ENCODE measurements at places on chromosomes 6 and 20.
A peak's percentile ranks its signal among the peaks of the same experiment; 100 is the strongest.

- DNase-seq = no peak
Observed at GRCh38 chr20:47243532-47244305, 112.8 kb downstream of the ZMYND8 start.

- DNase-seq = peak; percentile 7
Observed at GRCh38 chr6:4224067-4224978, 88.9 kb upstream of the ECI2 start.

DNA sequence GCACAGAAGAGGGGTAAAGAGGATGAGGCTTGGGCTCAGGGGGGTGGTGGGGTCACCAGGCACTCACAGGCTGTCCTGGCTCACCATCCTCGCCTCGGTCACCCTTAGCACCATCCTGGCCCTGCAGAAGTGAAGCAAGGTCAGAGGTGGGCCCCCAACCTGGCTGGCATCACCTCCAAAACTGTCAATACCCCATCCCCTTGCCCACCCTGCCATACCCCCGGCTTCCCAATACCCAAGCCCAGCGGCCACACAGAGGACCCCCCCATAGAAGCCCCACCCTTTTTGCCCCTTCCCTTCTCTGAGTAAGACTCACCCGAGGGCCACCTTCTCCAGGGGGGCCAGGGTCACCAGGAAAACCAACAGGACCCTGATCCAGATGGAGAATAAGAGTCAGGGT lies 23.6 kb downstream of the COL11A2 start:
- no peak for DNase-seq

- DNase-seq = no peak
Observed at GRCh38 chr6:82616386-82617028, 252.9 kb downstream of the TPBG start.

GRCh38 chr20:60888771-60889170 lies 363.3 kb upstream of the CDH4 start:
- DNase-seq = no peak

GRCh38 chr6:14117158-14118090 lies at the start of gene CD83:
Gene CD83 (plus strand): TSS chr6:14117772. CDS start chr6:14117812, 40 bp downstream.
- DNase-seq = peak; percentile 97

GRCh38 chr6:79307321-79308036 lies 73.0 kb upstream of the HMGN3 start:
- DNase-seq = peak; percentile 3

GRCh38 chr20:58542411-58543095 lies 27.4 kb upstream of the APCDD1L start:
- peak; percentile 36 for DNase-seq

GRCh38 chr6:73704260-73704659 lies 8.3 kb downstream of the CD109 start:
- peak; percentile 56 for DNase-seq

DNA sequence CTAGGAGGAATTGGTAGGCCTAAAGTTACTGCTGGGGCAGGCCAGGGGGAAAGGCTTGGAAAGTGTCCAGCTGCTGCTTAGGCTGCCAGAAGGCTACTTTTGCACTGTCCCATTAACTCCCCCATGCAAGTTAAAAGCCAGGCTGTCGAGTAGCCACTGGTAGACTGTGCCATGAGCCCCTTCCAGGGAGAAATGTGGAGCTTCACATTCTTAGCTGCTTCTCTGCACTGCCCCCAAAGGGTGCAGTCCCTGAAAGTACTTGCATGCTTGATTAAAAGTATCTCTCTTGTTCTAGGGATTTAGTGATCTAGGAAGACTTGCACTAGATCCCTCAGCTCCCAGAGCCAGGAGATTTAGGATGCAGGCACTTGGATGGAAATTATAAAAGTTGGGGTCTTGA lies 57.3 kb downstream of the CDC5L start:
- DNase-seq = no peak

- DNase-seq = no peak
Observed at GRCh38 chr6:56386717-56387116, 139.3 kb upstream of the COL21A1 start.

- DNase-seq = peak; percentile 82
Observed at GRCh38 chr20:24948939-24949679, at the start of gene CST7. Gene CST7 (plus strand): TSS chr20:24949269. CDS start chr20:24949506, 237 bp downstream.

- DNase-seq = peak; percentile 67
Observed at GRCh38 chr6:139161817-139162284, 27.0 kb downstream of the HECA start.

DNA sequence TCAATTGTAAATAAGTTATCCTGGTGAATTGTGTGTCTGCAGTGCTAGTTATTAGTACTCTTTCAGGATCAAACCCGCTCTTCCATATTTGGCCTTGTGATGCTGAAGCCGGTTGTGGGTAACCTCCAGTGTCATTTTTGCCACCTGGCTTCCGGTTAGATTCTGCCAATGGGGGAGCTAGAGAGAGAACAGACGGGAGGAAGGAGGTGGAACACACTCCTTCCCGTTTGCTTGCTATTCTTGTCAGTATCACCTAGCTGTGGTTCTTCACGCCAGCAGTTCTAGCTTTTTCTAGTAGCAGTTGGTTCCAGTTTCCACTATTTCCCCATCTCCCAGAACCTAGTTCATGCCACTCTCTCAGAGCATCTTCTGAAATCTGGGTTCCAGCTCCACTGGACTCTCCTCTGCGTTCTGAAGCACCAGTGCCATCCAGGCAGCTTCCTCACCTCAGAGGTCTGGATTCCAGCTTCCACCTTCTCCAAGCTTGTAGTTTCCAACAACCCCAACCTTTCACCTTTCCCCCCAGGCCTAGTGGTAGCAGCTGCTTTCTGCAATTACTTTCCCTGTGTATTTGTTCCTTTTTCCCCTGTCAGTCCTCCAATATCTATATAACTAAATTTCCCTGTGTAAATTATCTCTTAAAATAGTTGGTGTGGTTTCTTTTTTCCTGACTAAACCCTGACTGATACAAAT lies 46.9 kb upstream of the LOC128125822 start:
- DNase-seq = no peak

DNA sequence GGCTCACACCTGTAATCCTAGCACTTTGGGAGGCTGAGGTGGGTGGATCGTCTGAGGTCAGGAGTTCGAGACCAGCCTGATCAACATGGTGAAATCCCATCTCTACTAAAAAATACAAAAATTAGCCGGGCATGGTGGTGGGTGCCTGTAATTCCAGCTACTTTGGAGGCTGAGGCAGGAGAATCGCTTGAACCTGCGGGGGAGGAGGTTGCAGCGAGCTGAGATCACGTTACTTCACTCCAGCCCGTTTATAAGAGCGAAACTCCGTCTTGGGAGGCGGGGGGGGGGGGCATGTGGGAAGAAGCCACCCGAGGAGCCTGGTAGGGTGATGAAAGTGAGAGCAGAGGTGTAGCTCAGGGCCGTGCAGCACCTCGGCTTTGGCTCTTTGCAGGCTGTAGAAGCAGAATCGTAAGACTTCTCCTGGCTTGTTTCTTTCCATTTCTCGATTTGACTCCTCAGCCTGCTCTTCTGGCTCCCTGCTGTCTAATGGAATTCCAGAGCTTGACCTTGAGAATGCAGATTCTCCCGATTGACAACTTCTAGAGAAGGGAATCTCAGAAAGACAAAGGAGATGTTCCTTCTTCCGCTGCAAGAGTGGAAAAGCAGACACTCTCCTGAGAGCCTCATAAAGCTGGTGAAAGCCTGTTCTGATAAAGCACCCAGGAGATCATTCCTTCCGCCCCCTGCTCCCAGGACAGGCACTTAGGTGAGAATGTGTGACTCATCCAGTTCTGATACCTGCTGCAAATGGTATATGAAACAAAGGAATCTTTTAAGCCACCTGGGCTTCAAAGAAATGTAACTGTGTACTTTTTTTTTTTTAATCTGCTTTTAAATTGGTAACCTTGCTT lies 26.0 kb upstream of the PPP1R16B start:
- DNase-seq = no peak

DNA sequence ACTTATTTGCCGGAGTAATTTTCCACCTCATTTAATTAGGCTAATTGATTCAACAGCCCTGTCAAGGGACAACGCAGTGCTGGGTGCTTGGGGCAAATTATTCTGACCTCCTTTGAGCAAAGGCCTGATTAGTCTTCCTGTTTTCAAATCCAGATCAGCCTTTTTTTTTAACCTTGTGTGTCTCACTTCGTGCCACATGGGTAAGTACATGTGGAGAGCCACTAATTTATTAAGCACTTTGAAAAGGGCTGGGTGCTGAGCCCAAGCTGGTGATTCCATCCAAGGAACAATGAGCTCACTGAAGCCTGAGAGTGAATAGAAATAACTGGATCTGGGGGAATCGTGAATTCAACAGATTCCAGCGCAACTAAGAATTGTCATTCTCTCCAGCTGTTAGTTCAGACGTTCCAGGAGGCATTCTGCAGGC lies 229.3 kb downstream of the CLIC5 start:
- no peak for DNase-seq

GRCh38 chr6:112618849-112619248 lies 271.7 kb downstream of the RFPL4B start:
- no peak for DNase-seq

DNA sequence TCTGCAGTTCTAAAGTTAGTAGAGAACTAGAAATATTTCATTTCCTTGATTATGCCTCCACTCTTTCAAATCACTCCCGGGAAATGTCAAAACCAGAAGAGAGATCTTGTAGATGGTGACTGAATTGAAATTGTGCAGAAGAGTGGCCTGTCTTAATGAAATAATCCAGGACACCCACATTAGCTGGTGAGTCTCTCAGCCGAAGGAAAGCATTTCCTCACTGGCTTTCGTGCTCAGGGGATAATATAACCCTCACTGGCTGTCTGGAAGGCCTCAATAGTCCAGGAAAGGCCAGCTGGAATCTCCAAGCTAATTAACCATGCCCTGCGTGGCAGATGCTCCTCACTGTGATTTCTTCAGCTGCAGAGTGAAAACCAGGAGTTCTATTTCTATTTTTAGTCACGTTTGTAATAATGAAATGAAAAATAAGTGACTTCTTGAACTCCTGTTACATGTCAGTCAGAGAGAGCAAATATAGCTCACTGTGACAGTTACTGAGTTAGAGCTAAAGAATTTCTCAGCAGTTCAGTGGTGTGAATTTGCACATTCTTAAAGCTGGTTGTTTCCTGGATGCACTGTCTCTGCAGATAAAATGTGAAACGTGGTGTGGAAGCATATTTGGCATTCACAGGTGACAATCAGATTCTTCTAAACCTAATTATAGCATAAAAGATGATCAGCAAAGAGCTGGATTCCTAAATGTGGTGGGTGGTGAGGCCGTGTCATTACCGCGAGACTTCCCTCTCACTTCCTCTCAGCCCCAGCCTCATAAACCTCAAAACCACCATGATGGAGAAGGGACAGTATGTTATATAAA lies 211.7 kb downstream of the LMBRD1 start:
- peak; percentile 5 for DNase-seq

DNA sequence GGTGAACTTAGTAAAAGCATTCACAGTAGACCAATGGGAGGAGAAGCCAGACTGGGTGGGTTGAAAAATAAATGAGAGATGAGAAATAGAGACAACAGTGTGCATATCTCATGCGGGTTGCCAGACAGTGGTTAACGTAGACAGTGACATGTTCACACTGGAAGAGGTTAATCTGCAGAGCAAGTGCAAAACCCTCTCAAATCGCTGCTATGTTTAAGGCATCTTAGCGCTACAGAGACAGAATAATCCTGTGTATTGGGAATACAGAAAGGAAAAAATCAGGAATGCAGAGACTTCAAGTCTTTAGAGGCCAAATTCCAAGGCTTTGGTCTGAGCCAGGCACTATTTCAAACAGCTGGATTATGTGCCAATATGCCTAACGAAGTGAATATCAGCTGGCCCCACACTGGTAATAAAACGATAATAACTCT lies 107.1 kb downstream of the TSHZ2 start:
- DNase-seq = no peak

GRCh38 chr6:130869681-130870080 lies 42.5 kb downstream of the SMLR1 start:
- DNase-seq = no peak

DNA sequence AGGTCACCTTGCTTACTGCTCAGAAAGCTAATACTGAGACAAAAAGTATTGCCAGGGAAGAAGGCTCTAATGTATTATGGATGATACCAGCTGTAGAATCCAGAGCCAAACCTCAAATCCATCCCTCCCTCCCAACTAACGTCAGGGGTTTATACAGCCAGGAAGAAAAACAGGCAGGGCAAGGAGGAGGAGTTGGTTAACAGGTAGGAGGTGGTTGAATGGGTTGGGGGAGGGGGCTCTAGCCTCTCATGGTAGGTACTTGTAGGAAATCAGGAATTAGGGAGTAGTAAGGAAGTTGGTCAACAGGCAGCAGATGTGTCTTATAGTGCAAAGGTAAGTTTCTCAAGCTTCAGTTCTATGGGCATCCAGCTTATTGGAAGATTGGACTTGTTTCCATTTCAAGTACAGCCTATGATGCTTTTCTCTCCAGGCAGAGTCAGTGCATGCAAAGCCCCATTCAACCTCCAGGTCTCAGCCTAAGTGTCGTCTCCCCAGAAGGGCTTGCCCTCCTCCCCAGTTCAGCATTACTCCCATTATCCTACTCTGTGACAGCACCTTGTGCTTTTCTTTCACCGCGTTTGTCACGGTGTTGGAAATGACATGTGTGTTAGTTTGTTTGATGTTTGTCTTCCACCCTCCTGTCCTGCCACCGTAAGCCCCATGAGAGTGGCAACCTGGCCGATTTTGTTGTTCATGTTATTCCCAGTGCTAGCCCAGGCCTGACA lies 38.1 kb downstream of the PNLDC1 start:
- DNase-seq = no peak

- no peak for DNase-seq
Observed at GRCh38 chr6:45584127-45584526, 206.4 kb upstream of the SUPT3H start.

- DNase-seq = no peak
Observed at GRCh38 chr6:145428706-145429105, 306.6 kb downstream of the EPM2A start.

DNA sequence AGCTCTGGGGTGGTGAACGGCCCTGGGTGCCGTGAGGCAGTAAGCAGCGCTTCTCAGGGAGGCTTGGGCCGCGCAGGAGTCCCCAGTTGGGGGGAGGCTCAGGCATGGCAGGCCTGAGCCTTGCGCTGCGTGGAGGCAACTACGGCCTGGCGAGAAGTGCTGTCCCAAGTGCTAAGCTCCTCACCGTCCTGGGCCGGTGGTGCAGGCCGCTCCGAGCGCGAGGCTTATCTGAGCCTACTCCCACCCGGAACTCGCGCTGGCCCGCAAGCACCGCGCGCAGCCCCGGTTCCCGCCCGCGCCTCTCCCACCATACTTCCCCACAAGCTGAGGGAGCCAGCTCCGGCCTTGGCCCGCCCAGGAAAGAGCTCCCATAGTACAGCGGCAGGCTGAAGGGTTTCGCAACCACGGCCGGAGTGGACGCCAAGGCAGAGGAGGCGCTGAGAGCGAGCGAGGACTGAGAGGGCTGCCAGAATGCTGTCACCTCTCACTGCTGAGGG lies 1.8 kb upstream of the WRNIP1 start:
- DNase-seq = no peak

GRCh38 chr6:141866731-141867497 lies 265.8 kb upstream of the GJE1 start:
- DNase-seq = no peak

DNA sequence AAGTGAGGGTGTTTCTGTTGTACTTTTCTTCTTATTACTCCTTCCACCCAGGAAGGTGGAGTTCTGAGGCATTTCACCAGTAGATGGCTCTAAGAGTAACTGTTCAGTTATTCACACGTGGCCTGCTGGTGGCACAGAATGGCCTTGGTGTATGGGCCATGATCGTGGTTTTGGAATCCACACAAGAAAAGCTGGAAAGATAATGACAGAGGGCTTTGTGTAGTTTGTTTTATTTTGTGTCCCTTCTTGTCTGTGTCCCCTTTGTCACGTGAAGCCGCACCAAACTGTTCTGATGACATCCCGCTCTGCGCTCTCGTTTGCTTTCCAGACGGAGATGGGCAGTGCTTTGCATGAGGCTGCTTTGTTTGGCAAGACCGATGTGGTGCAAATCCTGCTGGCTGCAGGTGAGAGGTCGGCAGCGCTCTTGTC lies 93.4 kb downstream of the ANKS1A start:
- peak; percentile 35 for DNase-seq

- DNase-seq = peak; percentile 29
Observed at GRCh38 chr6:109793792-109794191, 102.7 kb downstream of the FIG4 start.
